ENCODE measurements at places on chromosomes 1 and 21.

- no peak for DNase-seq
Observed at GRCh38 chr21:36479415-36480402, at the start of gene CLDN14. Gene CLDN14 (minus strand): TSS chr21:36480122. CDS start chr21:36461695, 18,427 bp downstream.

DNA sequence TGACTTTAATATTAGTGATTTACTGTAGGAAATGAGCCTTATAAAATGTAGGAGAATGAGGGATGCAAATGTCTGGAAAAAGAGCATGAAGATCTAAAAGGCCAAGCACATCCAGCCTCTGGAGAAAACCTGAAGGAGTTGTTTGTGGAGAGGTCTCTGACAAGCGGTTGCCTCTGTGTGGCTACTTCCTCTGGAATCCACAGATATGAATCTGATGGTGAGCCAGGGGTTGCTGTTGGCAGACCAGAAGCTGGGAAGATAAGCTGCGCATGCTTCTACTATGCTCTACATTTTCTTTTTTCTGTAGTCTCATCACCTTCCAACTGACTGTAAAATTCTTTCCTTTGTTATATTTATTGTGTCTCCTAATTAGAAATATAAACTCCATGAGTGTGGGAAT lies 248.6 kb downstream of the OLFM3 start:
- no peak for DNase-seq

DNA sequence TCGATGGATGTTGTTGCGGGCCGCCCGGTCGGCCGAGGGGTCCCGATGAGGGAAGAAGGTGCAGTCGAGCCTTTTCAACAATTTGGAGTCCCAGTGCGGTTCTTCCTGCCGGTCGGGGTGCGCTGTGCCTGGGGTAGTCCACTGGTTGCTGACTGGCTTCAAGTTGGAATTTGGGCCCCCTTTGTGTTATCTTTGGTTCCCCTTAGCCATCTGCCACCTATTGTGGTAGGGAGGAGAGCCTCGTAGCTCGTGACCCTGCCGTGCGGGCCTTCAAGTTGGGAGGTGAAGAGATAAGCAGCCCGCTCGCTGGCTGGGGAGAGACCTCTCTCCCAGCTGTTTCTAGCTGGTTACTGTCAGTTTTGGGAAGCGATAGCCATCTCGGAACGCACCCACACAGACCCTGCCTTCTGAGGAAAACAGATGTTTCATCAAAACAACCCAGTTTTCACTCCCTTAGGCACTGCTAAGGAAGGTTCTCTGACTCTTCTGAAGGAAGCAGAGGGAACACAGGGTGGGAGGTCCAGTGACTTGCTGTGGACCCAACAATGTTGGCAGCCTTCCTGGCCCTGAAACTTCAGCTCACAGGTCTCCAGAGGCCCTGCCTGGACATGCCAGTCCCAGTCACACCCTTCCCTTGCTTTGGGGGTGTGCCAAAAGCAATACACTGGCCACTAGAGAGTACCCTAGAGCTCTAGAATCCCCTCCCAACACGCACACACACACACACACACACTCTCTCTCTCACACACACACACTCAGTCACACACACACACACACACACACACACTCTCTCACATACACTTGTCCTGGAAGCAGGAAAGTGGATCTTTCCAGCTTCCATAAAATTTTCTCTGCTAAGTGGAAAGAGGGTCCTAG lies 1.0 kb downstream of the BTG2 start:
- no peak for DNase-seq

- no peak for DNase-seq
Observed at GRCh38 chr1:167499106-167499505, 19.2 kb downstream of the CD247 start.

- no peak for DNase-seq
Observed at GRCh38 chr1:109306832-109307273, at the start of gene MYBPHL. Gene MYBPHL (minus strand): TSS chr1:109307011. CDS start chr1:109306991, 20 bp downstream.

DNA sequence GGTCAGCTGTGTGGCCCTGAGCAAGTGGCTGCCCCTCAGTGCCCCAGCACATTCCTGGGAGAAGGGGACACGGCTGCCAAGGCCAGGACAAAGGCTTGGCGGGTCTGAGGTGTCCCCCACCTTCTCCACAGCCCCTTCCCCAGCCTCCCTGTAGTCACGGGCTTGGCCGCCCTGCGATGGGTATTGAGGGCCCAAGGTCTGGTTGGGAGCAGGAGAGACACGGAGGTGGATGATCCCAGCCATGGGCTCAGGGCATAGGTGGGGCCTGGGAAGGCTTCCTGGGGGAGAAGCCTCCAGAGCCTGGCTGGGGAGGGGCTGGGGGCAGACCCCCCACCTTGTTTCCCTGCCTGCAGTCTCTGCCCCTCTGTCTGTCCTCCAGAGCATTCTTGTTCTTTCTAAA lies 27.0 kb downstream of the TTC39A start:
- no peak for DNase-seq

- no peak for DNase-seq
Observed at GRCh38 chr1:61388566-61388965, 306.2 kb downstream of the NFIA start.

- DNase-seq, result no peak
Observed at GRCh38 chr1:16019644-16020277, 1.9 kb upstream of the HSPB7 start.

GRCh38 chr1:116751621-116752020 lies 2.6 kb upstream of the CD2 start:
- DNase-seq, result no peak

Measured in H54 (cell line).